ENCODE measurements at places on chromosomes 1 and 21. TPM values are rescaled to one million over a fixed set of nuclear protein-coding genes. Genes with fewer than 3 reads are reported as not detected.

DNA sequence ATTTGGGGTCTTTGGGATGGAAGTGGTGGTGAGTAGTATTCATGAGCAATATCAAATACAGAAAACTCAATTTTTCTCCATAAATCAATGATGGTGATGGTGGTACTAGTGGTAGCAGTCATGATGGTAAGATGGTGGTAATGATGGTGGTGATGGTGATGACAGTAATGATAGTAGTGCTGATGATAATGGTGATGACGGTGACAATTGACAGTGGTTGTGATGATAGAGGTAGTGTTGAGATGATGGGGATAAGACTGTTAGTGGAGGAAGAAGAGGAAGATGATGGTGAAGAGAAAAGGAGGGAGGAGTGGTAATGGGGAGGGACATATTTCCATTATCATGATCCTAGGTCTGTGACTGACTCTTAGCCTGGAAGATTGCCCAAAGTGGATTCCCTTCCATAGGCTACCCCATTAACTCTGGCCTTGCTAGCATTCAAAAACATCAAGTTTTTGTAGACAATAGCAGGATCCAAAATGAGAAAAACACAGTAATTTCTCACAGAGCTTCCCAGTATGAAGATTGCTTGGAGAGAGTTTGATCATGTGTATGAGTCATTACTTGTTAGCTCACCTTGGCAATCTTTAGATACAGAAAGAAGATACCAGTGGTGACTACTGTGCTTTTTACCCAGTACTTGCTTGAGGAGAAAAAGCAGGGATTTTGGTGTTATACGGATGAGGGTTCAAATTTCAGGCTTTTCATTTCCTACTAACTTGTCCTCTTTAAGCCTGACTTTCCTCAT lies 93.9 kb downstream of the ATP1A1 start:
- DNase-seq, result no peak

- DNase-seq, result peak; percentile 30
These were observed 8.3 kb upstream of the NVL start for GRCh38 chr1:224338150-224338838.

- DNase-seq, result peak; percentile 87
These were observed 2.9 kb downstream of the IGSF8 start for GRCh38 chr1:160095382-160096105.

Gene SMCP
- total RNA-seq, result not detected

Gene FGR
- total RNA-seq, result 0.16 TPM

GRCh38 chr1:17245816-17246325 lies 3.0 kb upstream of the PADI3 start:
- no peak for DNase-seq

Gene SPRR3
- total RNA-seq, result not detected

GRCh38 chr1:230340526-230341161 lies 85.5 kb downstream of the PGBD5 start:
- DNase-seq, result no peak

GRCh38 chr21:44298301-44298700 lies 1.6 kb upstream of the PFKL start:
- no peak for DNase-seq
